Hair follicle dermal papilla cell (primary cell): ENCODE measurements at places on chromosomes 16 and 17. TPM values are rescaled to one million over a fixed set of nuclear protein-coding genes. Genes with fewer than 3 reads are reported as not detected.

The PRDM7 gene
- not detected in 2 replicates for total RNA-seq

The IRX3 gene
- 7.0 and 8.9 TPM in 2 replicates for total RNA-seq

The ANKRD40CL gene
- total RNA-seq = not detected in 2 replicates

The MYH2 gene
- total RNA-seq = not detected in 2 replicates

The TNFSF13 gene
- total RNA-seq = 1.2 and 1.5 TPM in 2 replicates

The DNAH9 gene
- total RNA-seq = not detected in 2 replicates

The TBX21 gene
- not detected in 2 replicates for total RNA-seq

The CYBC1 gene
- total RNA-seq = 58.0 and 85.3 TPM in 2 replicates

The OTOA gene
- 0.16 and 0.36 TPM in 2 replicates for total RNA-seq

The GLIS2 gene
- 6.0 and 6.6 TPM in 2 replicates for total RNA-seq

The TMEM235 gene
- not detected in 2 replicates for total RNA-seq

The STAT3 gene
- 203 and 277 TPM in 2 replicates for total RNA-seq

The CNGB1 gene
- not detected in 2 replicates for total RNA-seq

The YBX2 gene
- total RNA-seq = not detected in 2 replicates

The TMEM88 gene
- total RNA-seq = 0.16 and 0.24 TPM in 2 replicates

The CCL17 gene
- total RNA-seq = not detected in 2 replicates

The RETREG3 gene
- total RNA-seq = 116 and 136 TPM in 2 replicates

The HBA2 gene
- not detected in 2 replicates for total RNA-seq

The HBZ gene
- total RNA-seq = not detected in 2 replicates

The TPSD1 gene
- total RNA-seq = not detected in 2 replicates

The KRT31 gene
- not detected in 2 replicates for total RNA-seq

The SLC35G6 gene
- not detected in 2 replicates for total RNA-seq

The AIPL1 gene
- under 0.01 TPM in 1 of 2 replicates, not detected in the other for total RNA-seq

The CD79B gene
- total RNA-seq = 0.16 and 0.24 TPM in 2 replicates

The BEAN1 gene
- total RNA-seq = 0.16 and 3.6 TPM in 2 replicates

The THRA gene
- total RNA-seq = 42.7 and 55.3 TPM in 2 replicates

The SRCIN1 gene
- total RNA-seq = under 0.01 TPM in 1 of 2 replicates, not detected in the other

The TLE7 gene
- total RNA-seq = not detected in 2 replicates

The KRTAP16-1 gene
- not detected in 2 replicates for total RNA-seq

The PERCC1 gene
- total RNA-seq = not detected in 2 replicates

The SLC6A2 gene
- total RNA-seq = under 0.01 TPM in 1 of 2 replicates, not detected in the other

The SDF2 gene
- total RNA-seq = 35.2 and 39.1 TPM in 2 replicates

The PLA2G10 gene
- total RNA-seq = not detected in 2 replicates

The CSHL1 gene
- total RNA-seq = not detected in 2 replicates

The TMIGD1 gene
- total RNA-seq = not detected in 2 replicates

The CCR7 gene
- total RNA-seq = not detected in 2 replicates

The CD300LB gene
- not detected in 2 replicates for total RNA-seq
